ENCODE measurements at places on chromosomes 5 and 9. TPM values are rescaled to one million over a fixed set of nuclear protein-coding genes. Genes with fewer than 3 reads are reported as not detected.

DNA sequence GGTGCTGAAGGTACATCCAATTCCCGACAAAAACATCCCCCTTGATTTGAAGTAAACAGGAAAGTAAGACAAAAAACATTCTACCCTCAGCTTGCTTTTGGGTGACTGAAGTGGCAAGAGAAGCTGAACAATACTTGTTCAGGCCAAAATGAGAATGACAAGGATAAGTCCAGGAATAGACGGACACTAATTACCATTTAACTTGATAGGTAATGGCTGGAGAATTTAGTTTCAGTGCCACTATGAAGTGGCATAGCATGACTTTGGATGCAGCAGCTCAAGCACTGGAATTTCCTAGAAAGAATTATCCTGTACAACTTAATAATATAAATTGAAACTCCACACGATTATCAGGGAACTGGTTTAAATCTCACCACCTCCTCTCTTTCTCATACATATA, 49.7 kb downstream of the HOMER1 start:
- no peak overlapping the region for H3K27ac ChIP-seq
- no peaks in the 10 kb centered on the region for H3K27me3 ChIP-seq
- DNase-seq, result no peak
- H3K4me3 ChIP-seq, result no peak overlapping the region
- no peaks in the 10 kb centered on the region for H3K4me1 ChIP-seq
- no peaks in the 10 kb centered on the region for H3K36me3 ChIP-seq

EGFL7 gene
- total RNA-seq, result 128 TPM

CA9 gene
- total RNA-seq, result 0.88 TPM

GRCh38 chr5:110572729-110573128, 153.7 kb downstream of the TMEM232 start:
- no peak for DNase-seq
- H3K4me1 ChIP-seq, result no peaks in the 10 kb centered on the region
- H3K27me3 ChIP-seq, result no peaks in the 10 kb centered on the region
- no peaks in the 10 kb centered on the region for H3K36me3 ChIP-seq

PCDHA6 gene
- total RNA-seq, result 0.92 TPM

GRCh38 chr5:85938201-85938600, 679.5 kb upstream of the COX7C start:
- no peaks in the 10 kb centered on the region for H3K36me3 ChIP-seq
- no peak overlapping the region for H3K27ac ChIP-seq
- no peaks in the 10 kb centered on the region for H3K27me3 ChIP-seq
- no peak overlapping the region for H3K4me3 ChIP-seq

GRCh38 chr5:173035904-173036707, 20.0 kb upstream of the CREBRF start:
- H3K27me3 ChIP-seq, result no peaks in the 10 kb centered on the region
- no peaks in the 10 kb centered on the region for H3K36me3 ChIP-seq
- no peak for DNase-seq

GARNL3 gene
- 31.1 TPM for total RNA-seq

TMEM8B gene
- 11.6 TPM for total RNA-seq

C7 gene
- total RNA-seq, result 165 TPM

PCDHB2 gene
- 4.4 TPM for total RNA-seq

ITK gene
- total RNA-seq, result 3.3 TPM

GRCh38 chr5:627840-628239, 15.7 kb downstream of the CEP72 start:
- H3K4me1 ChIP-seq, result no peaks in the 10 kb centered on the region
- no peak overlapping the region for H3K4me3 ChIP-seq
- peaks cover 20% of the 10 kb centered on the region for H3K36me3 ChIP-seq
- DNase-seq, result no peak
- H3K27me3 ChIP-seq, result no peaks in the 10 kb centered on the region

SLC6A3 gene
- total RNA-seq, result 0.95 TPM

TAF11L10 gene
- total RNA-seq, result not detected
